ENCODE measurements at places on chromosomes 13 and 19.

GRCh38 chr13:73876323-73876722, 257.9 kb downstream of the KLF12 start:
- DNase-seq = no peak

DNA sequence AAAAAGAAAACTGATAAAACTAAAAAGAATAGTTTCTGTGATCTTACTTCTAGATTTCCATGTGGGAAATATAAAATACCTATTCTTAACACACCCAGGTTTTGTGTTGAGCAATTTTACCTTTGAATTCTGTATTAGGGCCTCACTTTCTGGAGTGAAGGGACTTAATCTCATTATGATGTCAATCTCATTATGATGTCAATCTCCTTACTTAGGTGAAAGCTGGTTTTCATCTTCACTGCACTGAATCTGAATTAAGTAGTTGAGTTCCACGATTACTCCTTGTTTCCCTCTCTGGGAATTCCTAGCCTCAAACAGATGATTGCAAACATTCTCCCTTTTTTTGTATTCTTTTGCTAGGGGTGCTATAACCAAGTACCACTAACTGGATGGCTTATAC, 1367.2 kb downstream of the EFNB2 start:
- DNase-seq = no peak

DNA sequence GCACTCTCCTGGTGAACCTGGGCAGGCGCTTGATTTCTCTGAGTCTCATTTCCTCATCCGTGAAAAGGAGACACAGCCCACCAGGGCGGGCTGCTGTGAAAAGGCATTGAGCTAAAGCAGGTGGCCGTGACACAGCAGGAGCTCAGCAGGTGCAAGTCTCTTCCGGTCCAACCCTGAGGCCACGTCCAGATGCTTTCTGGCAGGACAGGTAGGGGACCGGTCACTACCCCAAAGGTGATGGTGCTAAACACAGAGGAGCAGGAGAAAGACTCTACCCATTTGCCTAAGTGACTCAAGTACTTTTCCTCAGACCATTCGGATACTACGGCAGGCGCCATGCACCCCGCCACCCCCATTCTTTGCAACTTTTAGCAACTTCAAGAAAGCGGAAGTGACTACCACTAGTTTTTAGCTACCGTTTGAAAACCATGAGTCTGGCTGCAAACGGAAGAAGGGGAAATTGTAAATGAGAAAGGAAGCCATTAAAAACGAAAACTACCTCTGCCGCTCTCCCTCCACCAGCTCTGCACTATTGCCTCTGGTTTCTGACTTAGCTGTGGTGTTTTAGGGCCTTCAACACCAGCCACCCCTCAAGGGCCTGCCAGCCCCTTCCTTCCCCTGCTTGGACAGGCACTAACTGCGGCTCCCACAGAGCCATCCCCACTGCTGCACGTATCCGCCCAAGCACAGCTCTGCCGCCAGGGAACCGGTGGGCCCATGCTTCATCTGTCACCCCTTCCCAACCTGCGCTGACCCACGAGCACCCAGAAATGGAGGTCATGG, 4.8 kb downstream of the PPP6R1 start:
- DNase-seq = no peak

DNA sequence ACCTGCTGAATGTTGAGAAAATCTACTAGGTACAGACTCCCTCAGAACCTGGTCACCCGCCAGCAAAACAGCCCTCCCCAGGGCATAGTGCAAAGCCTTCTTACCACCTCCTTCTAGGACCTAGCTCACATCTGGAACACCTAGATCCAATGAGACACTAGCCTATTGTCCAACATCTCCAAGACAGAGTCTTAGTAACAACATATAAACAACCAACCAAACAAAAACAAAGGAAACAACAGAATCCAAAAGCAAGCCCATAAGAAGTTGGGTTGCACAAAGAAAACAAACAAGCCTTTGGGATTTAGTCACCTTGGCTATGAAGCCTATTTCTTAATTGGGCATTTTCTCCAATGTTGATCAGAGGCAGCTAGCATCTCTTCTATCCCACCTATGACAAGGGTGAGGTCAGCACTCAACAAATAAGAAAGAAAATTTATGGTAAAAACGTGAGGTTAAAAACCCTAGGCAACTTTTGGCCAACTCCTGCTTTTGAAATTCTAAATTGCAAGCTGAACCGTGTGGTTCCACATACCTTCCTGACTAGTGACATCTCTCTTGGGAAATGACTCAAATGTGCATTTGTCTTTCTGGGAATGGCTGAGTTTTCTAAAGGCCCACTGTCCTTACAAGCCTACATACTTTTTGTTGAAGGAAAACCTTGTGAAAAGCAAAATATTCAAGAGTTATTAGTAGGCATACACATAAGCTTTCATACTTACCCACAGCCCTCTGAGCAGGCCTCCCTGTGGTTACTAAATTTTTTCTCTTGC, 66.7 kb downstream of the FAM216B start:
- no peak for DNase-seq

- no peak for DNase-seq
These were observed 10.4 kb downstream of the GJB2 start for GRCh38 chr13:20182231-20182846.
